ENCODE measurements at places on chromosomes 16 and 17.

GRCh38 chr16:969508-970385, 1.0 kb downstream of the LMF1 start:
- DNase-seq = no peak

DNA sequence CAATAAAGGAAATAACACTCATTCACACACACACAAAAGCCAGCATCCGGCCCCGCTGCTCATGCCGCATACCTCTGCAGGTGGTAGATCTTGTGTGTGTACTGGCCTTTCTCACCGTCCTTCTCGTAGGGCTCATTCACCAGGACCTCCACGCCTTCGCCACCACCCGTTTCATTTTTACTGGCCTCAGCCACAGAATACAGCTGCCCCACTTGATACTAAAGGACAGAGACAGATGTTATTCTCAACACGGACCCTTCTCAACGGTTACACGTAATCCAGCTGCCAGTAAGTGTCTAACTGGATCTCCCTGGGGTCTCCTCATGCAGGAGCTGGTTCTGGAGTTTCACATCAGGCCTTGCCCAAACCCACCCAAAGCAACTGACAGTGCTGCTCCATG, 9.7 kb downstream of the PITPNA start:
- DNase-seq = no peak

GRCh38 chr17:77184474-77184873, 43.7 kb downstream of the SEC14L1 start:
- DNase-seq = no peak

GRCh38 chr17:82780195-82780594, 28.3 kb downstream of the TBCD start:
- DNase-seq = no peak

GRCh38 chr16:46801428-46802049, 29.4 kb downstream of the C16orf87 start:
- peak; percentile 33 for DNase-seq

DNA sequence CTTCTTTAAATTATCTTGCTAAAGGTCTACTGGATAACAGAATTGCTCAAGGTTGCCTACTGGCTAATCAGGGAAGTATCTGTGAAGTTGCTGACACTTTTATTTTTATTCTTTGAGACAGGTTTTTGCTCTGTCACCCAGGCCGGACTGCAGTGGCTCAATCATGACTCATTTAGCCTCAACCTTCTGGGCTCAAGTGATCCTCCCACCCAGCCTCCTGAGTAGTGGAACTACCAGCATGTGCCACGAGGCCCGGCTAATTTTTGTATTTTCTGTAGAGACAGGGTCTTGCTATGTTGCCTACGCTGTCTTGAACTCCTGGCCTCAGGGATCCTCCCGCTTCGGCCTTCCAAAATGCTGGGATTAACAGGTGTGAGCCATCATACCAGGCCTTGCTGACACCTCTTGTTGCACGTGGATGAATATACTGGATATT, 43.1 kb downstream of the GLG1 start:
- peak; percentile 65 for DNase-seq

GRCh38 chr17:6677158-6677831, 25.7 kb downstream of the C17orf100 start:
- DNase-seq = peak; percentile 58

GRCh38 chr17:46782250-46782953, 36.1 kb downstream of the WNT3 start:
- DNase-seq = peak; percentile 43

- DNase-seq = peak; percentile 80
These were observed 28.3 kb downstream of the G6PC1 start for GRCh38 chr17:42928714-42929496.

DNA sequence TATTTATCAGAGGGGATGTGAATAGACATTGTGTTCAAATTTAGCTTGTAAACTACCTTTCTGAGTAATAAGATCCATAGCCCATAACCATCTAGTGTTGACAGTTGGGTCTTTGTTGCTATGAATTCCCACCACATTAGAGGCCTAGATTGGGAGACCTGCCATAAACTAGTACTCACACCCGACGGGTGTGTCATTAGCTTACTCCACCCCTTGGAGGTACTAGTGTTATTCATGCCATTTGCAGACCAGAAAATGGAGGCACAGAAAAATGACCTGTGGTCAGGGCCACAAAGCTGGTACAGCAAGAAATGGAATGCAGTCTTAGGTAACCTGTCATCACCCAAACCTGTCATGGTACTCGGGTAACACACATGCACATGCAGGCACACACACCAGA, 41.3 kb upstream of the BCAR1 start:
- peak; percentile 8 for DNase-seq

DNA sequence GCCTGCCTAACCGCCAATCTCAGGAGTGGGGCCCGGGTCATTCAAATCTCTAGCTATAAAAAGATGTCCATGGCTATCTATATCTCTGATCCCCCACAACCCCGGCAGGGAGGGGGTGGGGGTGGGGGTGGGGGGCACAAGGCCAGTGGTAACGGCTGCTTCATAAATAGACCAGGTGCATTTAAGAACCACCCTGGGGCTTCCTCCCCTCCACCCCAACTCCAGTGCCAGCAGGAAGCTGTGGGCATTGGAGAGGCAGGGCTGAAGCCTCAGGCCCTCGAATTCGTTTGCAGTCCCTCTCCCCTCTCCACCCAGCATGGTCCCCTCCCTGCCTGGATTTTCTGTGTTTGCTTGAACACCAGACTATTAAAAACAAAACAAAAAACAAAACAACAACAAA, 56.0 kb downstream of the RAP1GAP2 start:
- DNase-seq = no peak
